ENCODE measurements at places on chromosomes 5 and 9. TPM values are rescaled to one million over a fixed set of nuclear protein-coding genes. Genes with fewer than 3 reads are reported as not detected.

- DNase-seq = no peak
- no peaks in the 10 kb centered on the region for H3K27me3 ChIP-seq
Measured at GRCh38 chr5:40798801-40799210, 632 bp upstream of the PRKAA1 start.

GRCh38 chr5:166926138-166926537, 1365.3 kb upstream of the WWC1 start:
- H3K4me3 ChIP-seq = no peak overlapping the region
- no peak overlapping the region for H3K27ac ChIP-seq
- DNase-seq = no peak
- no peaks in the 10 kb centered on the region for H3K36me3 ChIP-seq
- no peaks in the 10 kb centered on the region for H3K27me3 ChIP-seq

DNA sequence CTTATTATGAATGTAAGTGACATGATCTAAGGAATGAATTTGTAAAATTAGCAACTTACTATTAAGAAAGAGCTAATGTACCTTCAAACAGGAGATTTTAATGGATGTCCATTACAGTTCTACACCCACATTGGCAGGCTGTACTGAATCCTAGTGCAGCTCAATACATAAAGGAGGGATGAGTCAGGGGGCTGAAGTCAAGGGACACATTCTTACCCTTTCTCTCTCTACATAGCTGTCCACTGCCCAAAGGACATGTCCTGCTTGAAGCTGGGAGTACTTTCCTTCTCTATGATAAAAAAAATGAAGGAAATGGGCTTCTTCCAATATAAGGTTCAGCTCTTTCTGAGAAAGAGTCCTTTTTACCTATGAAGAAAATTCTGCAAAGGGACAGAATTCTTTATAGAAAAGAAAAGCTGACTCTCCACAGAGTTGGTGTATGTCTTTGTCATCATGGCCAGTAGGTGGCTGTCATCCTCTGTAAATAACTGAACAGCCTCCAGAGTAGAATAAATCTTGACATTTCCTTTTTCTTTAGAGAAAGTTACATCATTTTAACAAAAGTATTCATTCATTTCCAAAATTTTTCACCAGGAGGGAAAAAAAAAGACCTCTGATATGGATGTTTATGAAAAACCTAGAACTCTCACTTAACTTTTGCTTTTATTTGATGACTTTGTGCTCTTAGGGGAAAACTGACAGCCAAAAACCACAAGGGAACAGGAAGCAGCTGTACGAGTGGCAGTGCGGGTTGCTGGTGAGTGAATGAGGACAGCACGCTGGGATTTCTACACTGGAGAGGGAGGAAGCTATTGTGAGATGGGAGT, 13.1 kb upstream of the IFNA14 start:
- H3K4me1 ChIP-seq = peaks cover 6% of the 10 kb centered on the region
- H3K27ac ChIP-seq = no peak overlapping the region
- no peak overlapping the region for H3K4me3 ChIP-seq

The ARL14EPL gene
- not detected for total RNA-seq

Data from activated T-helper 1 cell treated with anti-CD3 and anti-CD28 coated beads, Interleukin-12 subunit alpha, Interleukin-12 subunit beta, Interleukin-2, Interleukin-4 antibody, amounts not matched to agents 30 ng/mL and 10 ng/mL and 1 ng/mL, durations not matched to agents 14 hours and 24 hours and 36 hours (primary cell).